Thyroid gland (tissue), 4 donors: ENCODE measurements at places on chromosomes 7 and 10. TPM values are rescaled to one million over a fixed set of nuclear protein-coding genes. Genes with fewer than 3 reads are reported as not detected.
A peak's percentile ranks its signal among the peaks of the same experiment; 100 is the strongest.

DNA sequence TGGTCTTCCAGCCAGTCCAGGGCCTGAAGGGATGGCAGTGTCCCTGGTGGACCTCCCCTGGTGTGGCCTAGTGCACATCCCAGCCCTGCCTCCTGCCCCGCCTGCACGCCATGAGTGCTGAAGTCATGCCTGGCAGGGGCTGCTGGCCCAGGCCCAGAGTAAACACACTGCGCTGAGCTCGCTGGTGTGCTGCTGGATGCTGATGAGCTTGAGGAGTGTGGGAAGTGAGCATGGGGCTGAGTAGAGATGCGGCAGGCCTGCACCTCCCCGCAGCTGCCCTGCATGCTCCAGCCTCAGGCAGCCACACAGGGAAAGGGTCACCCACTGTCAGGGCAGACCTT is 43.2 kb downstream of the HTRA1 start:
- DNase-seq: peak; percentile 94

GRCh38 chr10:26445411-26446031 is 7.4 kb downstream of the APBB1IP start:
- no peak for DNase-seq

DNA sequence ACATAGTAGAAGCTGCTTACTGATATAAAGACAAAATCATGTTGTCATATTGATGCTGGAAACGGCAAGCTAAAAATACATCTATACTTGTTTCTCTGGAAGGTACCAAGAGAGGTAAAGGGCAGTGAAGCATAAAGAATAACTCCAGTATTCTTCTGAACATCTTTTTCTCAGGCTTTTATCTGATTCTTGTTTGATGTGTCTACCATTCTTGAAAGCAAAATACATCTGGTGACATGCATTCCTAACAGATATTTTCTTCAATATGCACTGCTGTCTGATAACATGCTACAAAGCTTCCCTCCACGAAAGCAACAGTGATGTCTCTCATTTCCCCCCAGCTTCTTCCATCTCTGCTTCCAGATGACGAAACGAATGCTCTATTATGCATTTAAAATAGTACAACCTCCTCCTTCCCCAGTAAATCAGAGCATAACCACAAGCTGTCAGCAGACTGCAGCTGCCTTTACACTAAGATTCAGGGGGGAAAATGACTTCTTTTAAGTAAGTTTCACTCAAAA is 100.8 kb downstream of the ARHGAP21 start:
- no peak for DNase-seq

- no peak for DNase-seq
These were observed 608.2 kb downstream of the PARD3 start for GRCh38 chr10:34206935-34207268.

- no peak for DNase-seq
These were observed 18.6 kb downstream of the OCM2 start for GRCh38 chr7:97971120-97971989.

- DNase-seq: no peak
These were observed 473.6 kb upstream of the C7orf33 start for GRCh38 chr7:148116829-148117403.

DNA sequence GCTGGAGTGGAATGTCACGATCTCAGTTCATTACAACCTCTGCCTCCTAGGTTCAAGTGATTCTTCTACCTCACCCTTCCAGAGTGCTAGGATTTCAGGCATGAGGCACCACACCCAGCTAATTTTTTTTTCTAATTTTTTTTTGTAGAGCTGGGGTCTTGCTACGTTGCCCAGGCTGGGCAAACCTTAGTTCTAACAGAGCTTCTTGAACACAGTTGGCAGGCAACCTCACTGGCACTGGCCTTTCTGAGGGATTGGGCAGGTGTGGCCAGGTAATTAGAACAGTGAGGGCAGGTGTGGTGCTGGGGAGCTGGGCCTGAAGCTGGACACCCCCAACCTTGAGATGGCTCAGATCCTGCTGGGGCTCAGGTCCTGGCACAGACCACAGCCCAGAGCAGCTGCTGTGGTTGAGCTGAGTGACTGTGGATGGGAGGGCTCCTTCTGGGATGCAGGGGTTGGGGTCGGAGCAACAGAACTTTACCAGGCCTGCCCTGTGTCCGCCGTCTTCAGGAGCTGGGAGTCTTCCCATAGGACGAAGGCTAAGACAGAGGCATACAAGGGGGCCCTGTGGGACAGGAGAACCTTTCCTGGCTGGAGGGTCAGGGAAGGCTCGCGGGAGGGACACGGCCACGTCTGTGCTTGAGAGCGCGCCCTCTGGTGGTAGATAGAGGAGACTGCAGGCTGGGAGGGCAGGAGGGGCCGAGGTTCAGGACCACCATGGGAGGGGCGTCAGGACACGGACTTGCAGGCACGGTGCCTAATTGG is 48.2 kb downstream of the COL26A1 start:
- peak; percentile 36 for DNase-seq

- DNase-seq: no peak
These were observed 177.4 kb downstream of the ARHGAP12 start for GRCh38 chr10:31751051-31751737.

- no peak for DNase-seq
These were observed 32.2 kb downstream of the MAD1L1 start for GRCh38 chr7:2200584-2200980.

DNA sequence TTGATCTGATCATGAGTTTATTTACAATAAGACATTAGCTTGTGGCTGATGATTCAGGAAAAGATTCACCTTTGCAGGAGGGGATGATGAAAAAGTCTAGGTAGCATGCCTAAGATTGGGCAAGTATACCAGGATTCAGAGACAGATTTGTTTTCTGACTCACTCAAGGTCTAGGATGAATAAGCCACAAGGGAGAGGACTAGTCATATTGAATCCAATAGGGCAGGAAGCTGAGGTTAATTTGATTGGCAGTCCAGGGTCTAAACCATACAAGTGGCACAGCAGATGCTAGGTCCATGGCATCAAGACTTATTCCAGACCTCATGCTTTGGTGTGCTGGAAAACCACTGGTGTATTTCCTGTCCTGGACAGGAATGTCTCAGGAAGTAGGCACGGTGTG is 1133.4 kb downstream of the XPNPEP1 start:
- no peak for DNase-seq

DNA sequence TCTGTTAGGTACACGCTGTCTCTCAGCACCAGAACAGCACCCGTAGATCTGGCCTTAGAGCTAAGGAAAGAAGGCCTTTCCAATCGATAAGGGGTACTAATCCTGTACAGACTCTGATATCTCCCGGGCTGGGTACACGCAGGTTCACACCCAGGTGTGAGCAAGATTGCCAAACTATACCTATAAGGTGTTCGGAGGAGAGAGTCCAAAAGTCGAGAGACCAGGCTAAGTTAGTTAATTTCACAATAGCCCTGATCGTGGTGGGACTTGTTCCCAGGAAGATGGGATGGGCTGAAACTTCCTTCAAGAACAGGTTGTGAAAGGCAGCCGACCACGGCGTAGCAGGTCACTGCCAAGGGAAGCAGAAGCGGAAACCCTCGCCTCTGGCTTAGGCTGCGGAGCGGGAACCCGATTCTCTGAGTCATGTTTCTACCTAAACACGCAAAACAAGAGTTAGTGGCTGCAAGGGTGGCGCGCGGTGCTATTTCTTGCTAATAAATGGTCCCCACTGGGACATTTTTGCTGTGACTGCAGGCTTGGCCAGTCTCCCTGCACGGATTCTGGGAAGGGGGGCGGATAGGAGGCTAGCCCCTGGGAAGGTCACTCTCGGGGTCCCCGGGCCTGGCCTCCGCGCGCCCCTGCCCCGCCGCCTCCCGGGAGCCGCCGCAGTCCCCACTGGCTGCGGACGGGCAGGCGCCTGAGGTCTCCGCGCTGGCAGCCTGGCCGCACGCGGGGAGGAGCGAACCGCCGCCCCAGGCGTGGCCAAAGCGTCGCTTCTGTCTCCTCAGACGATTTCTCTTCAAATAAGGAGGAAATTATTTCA is 75.4 kb upstream of the PDSS1 start:
- peak; percentile 37 for DNase-seq

GRCh38 chr7:8228766-8229674 is 32.9 kb downstream of the ICA1 start:
- no peak for DNase-seq

DNA sequence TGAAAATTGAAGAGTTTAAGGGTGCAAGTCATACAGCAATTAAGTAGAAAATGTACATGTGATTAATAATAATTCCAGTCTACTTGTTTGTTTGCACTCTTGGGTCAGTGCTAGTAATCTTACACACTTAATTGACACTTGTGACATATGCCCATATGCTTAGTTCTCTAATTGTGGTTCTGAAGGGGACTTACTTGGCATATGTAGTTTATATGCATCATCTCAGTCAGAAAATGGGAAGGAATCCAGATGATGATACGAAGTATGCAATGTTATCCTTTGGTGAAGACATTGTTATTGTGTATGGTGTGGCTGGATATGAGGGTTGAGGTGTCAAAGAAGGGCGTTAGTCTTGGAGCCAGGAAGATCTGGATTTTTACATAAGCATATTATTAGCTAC is 193.5 kb upstream of the HDAC9 start:
- no peak for DNase-seq

GRCh38 chr10:132028706-132029105 is 37.0 kb upstream of the JAKMIP3 start:
- no peak for DNase-seq

- no peak for DNase-seq
These were observed 193.8 kb upstream of the CCDC6 start for GRCh38 chr10:60099998-60100747.

GRCh38 chr10:70596860-70597809 is 5.4 kb downstream of the PRF1 start:
- no peak for DNase-seq

- DNase-seq: no peak
These were observed 20.4 kb downstream of the NUDCD3 start for GRCh38 chr7:44470135-44470479.

DNA sequence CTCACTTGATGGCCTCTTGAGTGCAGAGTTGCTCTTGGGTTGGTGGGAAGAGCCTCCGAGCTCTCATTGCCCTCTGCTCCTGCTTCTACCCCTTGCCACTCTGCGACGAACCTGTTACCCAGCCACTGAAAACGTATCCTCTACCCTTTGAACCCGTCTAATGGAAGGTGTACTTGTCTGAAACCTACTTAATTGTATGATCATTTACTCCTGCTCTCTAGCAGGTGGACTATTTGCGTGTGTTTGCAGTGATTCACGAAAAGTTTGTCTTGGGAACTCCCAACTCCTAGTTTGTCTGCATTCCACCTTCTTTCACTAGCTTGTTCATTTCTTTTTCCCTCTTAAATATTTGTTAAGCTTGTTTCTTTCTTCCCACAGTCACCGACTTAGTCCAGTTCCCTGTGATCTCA is 503 bp downstream of the CROT start:
- peak; percentile 8 for DNase-seq

DNA sequence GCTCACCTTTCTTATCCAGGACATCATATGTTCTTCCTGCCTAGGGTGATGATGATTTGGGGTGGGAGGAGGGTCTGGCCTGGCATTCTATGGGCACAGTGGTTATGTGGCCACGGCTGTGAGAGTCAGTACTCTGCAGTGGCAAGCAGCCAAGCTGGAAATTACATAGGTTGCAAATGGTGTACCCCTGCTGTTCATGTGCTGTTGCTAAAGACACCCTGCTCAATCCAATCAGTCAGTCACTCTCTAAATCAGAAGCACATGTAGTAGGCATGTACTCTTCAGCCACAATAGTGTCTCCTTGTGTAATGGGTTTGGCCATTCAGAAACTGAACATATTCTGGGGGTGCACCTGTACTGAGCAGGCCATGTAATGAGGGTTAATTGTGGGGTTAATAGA is 449.1 kb upstream of the ANKRD30A start:
- no peak for DNase-seq

DNA sequence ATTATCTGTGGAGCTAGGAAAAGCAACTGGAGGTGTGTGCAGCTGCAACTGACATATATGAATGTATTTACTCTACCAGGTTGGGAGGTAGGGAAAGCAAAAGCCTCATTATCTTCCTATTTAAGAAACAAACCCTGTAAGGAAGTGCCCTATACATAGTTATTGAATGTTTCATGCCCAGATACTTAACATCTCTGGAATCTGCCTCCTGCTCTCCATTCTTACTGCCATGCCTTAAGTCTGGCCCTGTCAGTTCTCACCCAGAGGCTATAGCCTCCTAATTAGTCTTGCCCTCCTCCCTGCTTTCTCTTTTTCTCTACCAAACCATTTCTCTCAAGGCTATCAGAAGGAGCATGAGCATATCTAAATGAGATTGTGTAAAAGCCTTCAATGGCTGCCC is 542.6 kb upstream of the LRRN3 start:
- no peak for DNase-seq

- DNase-seq: peak; percentile 24
These were observed 35.7 kb upstream of the MTPAP start for GRCh38 chr10:30384701-30385201.

DNA sequence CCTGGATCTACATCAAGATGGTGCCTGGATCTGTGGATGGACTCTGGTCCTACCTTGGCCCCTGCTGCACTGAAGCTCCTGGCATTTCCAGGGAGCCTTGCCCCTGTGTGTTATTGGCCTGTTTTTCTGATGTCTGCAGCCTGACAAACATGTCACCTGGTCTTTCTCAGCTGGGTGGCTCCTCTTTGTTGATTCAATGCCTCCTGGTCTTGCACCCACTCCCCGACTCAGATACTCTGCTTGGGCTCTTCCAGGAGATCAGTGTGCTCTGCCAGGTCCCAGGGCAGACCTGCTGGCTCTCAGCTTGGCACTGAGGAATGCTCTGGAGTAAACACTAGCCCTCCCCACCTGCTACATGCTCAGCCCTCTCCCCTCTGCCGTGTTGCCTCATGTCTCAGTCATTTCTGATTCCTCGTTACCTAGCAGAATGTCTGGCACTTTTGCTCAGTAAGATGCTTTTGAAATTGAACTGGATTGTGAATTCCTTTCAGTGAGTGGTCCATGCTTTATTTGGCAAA is 253.3 kb upstream of the BMPER start:
- no peak for DNase-seq

DNA sequence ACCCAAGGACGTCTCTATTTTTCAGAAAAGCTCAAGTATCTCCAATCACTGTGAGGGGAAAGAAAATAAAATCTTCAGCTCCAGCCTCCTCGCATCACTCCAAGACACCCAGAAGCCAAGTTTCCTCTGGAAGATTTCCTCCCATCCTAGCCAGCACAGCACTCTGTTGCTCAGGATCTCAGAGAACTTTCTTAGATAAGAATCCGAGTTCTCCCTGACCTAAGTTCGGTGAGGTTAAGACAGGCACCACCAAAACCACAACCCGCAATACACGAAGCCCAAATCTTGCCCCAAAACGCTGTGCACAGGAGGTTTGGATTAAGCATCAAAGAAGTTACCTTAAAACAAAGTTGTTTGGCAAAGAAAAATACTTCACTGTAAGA is 4.2 kb downstream of the FAM53B start:
- DNase-seq: no peak

GRCh38 chr7:95694334-95694733 is 78.0 kb upstream of the DYNC1I1 start:
- no peak for DNase-seq

- no peak for DNase-seq
These were observed 39.8 kb downstream of the GNA12 start for GRCh38 chr7:2804227-2804763.

Gene COL17A1
- 10.2 TPM for total RNA-seq

Gene SLC13A4
- total RNA-seq: 0.20 TPM

Gene SCIN
- 1.3 TPM for total RNA-seq

Gene HTR5A
- not detected for total RNA-seq

Gene TLX1
- not detected for total RNA-seq

Gene NXPH1
- not detected for total RNA-seq

Gene SEMA3A
- 6.5 TPM for total RNA-seq

Gene OR2A42
- 0.49 TPM for total RNA-seq

Gene CCL26
- not detected for total RNA-seq

Gene CUZD1
- total RNA-seq: 0.81 TPM

Gene FOXI2
- total RNA-seq: not detected

Gene LIPJ
- total RNA-seq: 2.3 TPM

Gene UCN3
- not detected for total RNA-seq

Gene ACHE
- 1.0 TPM for total RNA-seq
